ENCODE measurements at places on chromosomes 5 and 9.

GRCh38 chr9:135248721-135249120, 161.3 kb downstream of the OLFM1 start:
- no peak for DNase-seq

DNA sequence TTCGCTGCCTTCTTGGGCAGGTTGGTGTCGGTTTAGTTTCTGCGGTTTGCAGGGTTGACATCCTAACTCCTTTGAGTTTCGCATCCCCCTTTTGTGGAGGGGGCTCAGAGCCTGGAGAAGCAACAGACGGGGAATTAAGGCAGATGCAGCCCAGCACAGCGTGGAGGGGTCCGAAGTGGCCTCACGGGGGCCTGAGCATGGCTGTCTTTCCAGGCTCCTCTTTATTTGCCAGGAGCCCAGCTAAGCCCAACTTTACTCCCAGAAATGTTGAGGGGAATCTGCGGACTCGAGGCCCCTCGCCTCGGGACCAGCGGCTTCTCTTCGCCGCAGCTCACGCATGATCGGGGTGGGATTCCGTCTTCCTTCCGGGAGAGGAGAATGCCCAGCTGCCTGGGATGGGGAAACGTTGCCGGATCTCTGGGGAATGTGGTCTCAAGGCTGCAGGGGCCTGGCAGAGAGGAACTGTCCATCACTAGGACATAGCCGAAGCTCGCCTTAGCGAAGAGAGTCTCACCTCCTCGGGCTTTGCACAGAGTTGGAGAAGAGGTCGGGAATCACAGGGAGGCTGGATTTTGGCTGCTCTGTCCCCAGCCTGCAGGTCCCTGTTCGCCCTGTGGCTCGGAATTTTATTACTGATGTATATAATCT, 1.3 kb downstream of the RAI14 start:
- no peak for DNase-seq

DNA sequence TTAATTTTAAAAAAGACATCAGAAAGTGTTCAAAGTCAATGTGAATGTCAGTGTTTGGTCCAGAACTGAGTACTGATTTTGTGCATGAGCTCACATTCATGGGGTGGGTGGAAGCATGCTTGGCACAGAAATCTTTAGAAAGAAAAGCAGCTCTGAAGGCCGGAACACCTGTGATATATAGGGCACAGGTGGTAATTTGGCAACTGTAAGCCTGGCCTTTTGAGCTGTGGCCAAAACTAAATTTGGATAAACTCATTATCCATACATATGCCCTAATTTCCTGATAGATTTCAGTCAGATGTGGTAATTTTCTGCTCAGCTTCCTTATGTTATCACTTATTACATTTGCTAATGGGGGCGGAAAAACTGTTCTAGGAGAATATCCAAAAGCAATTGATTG, 211.4 kb downstream of the HCN1 start:
- no peak for DNase-seq

DNA sequence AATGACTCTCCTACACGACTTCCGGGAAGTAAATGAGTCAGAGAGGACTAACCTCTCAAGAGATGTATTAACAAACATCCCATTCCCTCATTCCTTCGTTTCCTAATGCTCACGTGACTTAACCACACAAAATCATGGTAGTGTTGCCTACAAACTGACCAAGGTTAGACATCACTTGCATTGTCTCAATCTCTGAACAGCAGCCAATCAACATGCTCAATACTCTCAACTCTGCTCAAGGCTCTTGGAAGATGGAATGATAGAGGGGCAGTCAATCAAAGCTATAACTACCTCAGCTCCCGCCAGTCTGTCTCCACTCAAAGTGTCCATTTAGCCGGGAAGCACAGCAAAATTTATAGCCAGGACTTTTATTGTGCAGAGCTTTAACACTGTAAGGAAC, 143.8 kb upstream of the PIK3R1 start:
- no peak for DNase-seq

DNA sequence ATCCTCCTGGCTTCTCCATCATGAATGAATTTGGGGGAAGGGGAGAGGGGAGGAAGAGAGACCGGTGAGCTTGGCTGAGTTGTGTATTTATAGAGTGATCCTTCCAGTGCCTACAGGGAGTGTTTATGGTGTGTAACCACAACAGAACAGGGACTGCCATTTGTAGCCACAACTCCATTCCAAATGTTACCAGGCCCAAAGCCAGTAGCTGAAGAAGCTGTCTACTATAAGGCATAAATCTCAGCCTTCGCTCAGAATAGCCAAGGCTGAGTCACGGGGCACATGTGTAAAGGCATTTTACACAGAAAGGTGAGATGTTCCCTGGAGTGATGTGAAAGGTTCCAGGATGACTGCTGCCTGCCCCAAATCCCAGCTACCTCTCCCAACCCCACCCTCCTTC, 2.5 kb downstream of the TMEM252 start:
- no peak for DNase-seq

- no peak for DNase-seq
Observed at GRCh38 chr5:9118852-9119251, 427.0 kb downstream of the SEMA5A start.

- no peak for DNase-seq
Observed at GRCh38 chr5:34501016-34501415, 155.1 kb upstream of the RAI14 start.

- no peak for DNase-seq
Observed at GRCh38 chr9:90816690-90817089, 15.1 kb downstream of the SYK start.

GRCh38 chr9:95021166-95021886, 294.8 kb downstream of the AOPEP start:
- no peak for DNase-seq

- DNase-seq, result no peak
Observed at GRCh38 chr9:137892424-137893191, 15.0 kb downstream of the CACNA1B start.

- no peak for DNase-seq
Observed at GRCh38 chr5:154194345-154195329, 4.1 kb downstream of the GALNT10 start.

DNA sequence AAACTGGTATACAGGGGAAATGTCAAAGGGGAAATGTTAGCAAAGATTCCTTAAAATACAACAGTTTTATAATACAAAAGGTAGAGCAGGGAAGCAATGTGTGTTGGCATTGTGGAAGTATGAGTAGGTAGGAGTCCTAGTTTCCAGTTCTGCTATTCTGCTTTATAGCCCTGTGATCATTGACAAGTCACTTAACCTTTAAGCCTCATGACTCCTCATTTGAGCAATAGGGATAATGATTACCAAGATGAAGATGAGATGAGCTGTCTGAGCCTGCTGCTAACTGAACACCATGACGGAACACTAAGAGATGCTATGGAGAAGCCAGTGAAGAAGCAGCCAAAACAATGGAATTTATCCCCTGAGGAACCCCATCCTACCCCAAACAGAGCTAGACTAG, 251.7 kb downstream of the PAPPA start:
- no peak for DNase-seq

DNA sequence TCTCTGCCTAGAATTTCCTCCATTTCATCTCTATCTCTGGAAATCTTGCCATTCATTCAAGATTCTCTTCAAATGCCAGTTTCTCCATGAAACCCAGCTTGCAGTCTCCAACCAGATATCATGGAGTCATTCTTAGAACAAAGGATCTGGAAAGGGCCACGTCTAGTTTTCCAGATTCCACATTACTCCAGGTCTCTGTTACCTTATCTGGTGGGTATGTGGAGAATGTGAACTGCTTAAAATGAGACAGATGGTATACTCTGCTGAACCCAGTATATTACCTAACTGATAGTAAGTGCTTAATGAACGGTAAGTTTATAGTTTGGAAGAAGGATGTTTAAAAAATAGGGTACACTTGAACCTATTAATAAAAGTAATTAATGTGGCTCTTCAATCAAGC, 52.3 kb upstream of the ZSWIM6 start:
- no peak for DNase-seq

- no peak for DNase-seq
Observed at GRCh38 chr9:73565833-73566465, 414.3 kb downstream of the ANXA1 start.

- DNase-seq, result no peak
Observed at GRCh38 chr9:99192786-99193465, 28.8 kb downstream of the ALG2 start.

- no peak for DNase-seq
Observed at GRCh38 chr9:120562861-120563443, 17.0 kb downstream of the CDK5RAP2 start.

DNA sequence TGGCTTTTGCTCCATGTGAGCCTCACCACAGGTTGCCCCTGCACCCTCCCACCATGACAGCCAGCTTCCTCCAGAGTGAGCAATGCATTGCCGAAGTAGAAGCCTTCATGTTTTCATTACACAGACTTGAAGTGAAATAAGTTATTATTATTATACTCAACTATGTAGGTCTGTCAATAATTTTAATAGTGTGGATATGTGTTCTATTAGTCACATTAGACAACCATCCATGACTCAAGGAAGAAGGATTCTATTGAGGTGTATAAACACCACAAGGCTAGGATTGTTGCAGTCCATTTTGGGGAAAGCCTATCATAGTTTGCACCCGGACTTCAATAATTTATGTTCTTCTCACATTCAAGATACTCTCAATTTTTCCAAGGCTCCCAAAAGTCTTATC, 369.5 kb downstream of the TAF11L14 start:
- no peak for DNase-seq

- no peak for DNase-seq
Observed at GRCh38 chr9:130459941-130460669, 15.3 kb downstream of the ASS1 start.

DNA sequence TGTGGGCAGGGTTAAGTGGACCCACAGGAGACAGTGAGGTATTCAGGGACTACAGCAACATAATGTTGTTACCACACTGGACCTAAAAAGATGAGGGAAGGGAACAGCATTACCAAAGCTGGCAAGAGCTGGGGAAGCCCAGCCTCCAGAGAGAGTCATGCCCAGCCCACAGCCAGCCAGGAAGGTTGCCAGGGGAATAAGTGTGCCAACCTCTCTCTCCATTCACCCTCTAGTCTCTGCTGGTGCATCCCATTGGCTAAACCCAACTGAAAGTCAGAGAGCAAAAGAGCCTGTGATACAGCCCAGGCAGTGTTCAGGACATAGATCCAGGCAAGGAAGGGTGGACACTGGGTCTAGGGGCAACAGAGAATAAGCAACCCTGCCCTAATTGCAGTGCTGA, 35.8 kb upstream of the AFAP1L1 start:
- no peak for DNase-seq

DNA sequence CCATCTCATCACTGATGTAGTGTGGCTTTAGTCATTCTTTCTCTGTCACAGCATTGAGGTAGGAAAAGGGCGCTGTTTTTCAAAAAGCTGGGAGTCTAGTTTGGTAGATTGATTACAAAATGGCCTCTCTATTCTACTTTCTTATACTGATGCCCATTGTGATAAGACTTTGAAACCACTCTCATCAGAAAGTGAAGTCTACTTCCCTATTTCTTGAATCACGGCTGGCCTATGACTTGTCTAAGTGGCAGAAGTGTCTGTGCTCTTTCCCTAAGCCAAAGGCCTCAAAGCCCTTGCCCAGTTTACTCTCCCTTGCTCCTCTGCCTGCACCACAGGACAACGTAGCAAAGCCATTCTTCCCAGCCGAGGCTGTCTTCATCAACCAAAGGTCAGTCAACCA, 83.0 kb upstream of the IL33 start:
- no peak for DNase-seq

- DNase-seq, result no peak
Observed at GRCh38 chr9:122051351-122052321, 41.5 kb downstream of the TTLL11 start.

DNA sequence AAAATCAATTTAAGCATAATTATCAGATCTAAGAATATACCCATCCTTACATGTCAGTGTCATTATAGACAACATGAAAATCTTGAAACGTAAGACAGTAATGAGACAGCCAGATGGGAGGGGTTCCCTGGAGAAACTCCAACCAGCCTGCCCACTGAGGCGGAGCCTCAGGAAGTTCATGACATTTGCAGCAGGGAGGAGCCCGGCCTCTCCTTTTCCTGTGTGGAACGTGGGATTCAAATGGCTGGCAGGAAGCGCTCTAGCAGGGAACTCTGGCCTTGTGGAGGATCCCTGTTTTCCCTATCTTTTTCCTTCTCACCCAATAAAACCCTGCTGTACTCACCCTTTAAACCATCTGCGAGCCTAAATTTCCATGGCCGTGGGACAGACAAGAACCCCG, 176.6 kb upstream of the KCNN2 start:
- DNase-seq, result no peak

GRCh38 chr9:77916820-77917219, 114.8 kb downstream of the GNAQ start:
- DNase-seq, result no peak

GRCh38 chr5:7770436-7770835, 80.5 kb downstream of the CFAP90 start:
- no peak for DNase-seq

DNA sequence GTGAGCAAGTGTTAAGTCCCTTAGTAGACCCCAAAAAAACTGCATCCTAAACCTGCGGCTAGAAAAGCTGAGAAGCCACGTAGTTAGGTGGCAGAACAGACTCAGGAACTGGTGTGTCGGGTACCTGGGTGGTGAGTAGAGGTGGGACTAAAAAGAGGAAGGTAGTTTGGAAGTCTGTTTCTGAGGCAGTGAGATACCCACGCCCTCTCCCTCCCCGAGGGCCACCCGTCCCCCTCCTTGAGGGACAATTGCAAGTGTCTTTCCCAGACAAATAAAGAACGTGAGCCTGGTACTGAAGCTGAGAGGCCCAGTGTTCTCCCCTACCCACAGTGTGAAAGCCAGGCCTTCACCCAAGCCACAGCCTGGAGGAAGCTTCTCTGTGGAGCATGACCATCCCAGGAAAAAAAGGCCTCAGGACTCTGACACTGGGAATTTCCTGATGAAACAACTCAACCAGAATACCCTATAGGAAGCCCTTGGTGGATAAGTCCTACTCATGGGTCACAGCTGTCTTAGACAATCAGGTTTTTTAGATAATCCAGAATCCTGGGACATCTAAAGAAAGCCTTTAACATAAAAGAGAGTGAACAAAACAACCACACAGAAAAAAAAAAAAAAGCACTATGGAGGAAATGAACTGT, 7.0 kb upstream of the CD74 start:
- no peak for DNase-seq

DNA sequence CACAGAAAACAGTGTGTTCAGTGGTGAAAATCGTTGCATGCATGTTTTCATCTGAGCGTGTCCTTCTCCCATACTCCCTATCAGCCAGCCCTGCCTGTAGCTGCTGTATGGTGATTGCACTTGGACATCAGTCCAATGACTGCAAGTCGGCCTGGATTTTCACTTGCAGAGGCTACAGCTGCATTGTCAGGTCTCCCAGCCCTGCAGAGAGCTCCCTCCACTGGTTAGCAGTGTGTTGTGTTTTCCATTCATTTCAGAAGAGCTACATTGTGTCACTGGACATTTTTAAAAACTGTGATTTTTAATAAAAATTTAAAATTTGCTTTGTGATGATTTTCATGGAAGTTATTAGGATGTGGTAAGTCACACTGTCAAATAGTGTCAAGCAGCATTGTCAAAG, 96.6 kb downstream of the SYK start:
- DNase-seq, result no peak

DNA sequence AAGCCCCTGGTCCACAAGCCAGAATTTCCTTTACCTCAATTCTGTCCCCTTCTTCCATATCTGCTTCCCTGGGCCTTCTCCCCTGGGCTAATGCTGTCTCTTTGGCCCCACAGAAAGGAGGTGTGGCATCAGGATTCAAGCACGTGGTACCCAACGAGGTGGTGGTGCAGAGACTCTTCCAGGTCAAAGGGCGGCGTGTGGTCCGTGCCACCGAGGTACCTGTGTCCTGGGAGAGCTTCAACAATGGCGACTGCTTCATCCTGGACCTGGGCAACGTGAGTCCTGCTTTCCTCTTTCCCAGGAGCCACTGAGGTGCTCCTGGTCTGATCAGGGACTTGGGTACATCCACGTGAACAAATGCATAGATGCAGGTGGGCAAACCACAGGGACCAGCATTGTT, 42.6 kb downstream of the GSN start:
- DNase-seq, result no peak
